ENCODE measurements at places on chromosomes 7 and 10. TPM values are rescaled to one million over a fixed set of nuclear protein-coding genes. Genes with fewer than 3 reads are reported as not detected.

DNA sequence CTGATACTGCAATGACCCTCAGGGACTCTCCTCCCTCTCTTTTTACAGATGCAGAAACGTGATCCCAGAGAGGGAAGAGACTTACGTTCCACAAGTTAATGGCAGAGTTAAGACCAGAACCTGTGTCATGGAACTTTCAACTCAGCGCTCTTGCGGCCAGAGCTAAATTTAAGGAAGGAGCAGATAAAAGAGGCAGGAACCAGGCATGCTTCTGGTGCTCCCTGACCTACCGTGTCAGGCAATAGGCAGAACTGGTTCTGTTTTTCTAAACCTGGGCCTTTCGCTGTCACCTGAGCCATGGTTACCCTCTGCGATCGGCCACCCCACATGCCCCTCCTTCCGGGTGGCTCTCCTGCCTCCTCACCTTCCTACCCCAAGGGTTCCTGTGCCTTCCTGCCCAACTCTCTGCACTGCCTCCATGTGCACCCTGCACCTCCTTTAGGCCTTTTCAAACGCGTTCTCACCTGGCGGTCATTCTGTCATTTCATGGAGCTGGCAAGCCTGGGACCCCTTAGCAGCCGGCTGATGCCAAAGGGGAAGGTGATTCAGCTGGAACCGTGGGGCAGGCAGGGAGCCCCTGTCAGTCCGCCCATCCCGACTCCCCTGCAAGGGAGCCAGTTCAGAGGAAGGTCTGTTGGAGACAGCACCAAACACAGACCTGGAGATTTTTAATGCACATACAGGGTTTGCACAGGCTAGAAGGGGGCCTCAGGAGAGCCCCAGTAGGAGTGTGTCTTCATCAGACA, 7.7 kb upstream of the GBX1 start:
- no peak for DNase-seq
- H3K4me3 ChIP-seq = no peak overlapping the region
- no peak overlapping the region for H3K27ac ChIP-seq
- H3K27me3 ChIP-seq = peaks cover 3% of the 10 kb centered on the region
- no peaks in the 10 kb centered on the region for H3K4me1 ChIP-seq

- no peak overlapping the region for H3K27ac ChIP-seq
- no peaks in the 10 kb centered on the region for H3K36me3 ChIP-seq
- H3K4me3 ChIP-seq = no peak overlapping the region
- H3K4me1 ChIP-seq = no peaks in the 10 kb centered on the region
- no peak for DNase-seq
Observed at GRCh38 chr7:101973130-101973529, 155.7 kb downstream of the CUX1 start.

DNA sequence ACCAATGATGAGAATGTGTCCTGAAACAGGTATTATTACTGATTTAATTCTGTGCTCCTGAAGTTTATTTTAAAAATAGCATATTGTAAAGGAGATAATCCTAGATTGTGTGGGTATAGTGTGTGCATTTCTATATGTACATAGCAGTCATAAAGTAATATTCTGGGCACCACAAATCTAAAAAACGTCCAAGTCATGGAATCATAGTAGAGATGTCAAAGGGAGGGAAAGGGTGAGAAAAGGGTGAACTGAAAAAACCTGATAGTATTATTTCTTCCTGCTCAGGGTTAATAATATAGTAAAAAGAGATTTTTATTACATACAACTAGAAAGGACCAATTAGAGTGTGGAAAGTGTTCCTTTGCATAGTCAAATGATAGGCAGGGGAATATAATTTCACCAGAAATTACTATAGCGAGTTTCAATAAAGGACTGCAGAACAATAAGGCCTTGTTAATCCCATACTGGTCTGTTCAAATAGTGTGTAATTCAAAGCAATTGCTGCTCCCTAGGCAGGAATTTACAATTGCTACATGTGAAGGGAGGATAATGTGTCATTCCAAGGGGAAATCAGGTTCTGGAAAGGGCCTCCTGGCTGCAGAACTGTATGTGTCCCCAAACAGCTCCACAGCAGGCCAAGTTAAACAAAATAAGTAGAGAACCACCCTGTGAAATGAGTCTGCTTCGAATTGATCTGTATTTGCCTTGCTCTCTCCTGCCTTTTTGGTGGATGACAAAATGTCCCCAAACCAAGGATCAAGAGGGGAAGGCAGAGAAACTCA, 42.5 kb upstream of the KMT2E start:
- H3K4me3 ChIP-seq = no peak overlapping the region
- H3K36me3 ChIP-seq = no peaks in the 10 kb centered on the region
- H3K27ac ChIP-seq = peak overlapping the region; percentile 37
- peaks cover 14% of the 10 kb centered on the region for H3K4me1 ChIP-seq
- DNase-seq = peak; percentile 43

- H3K4me3 ChIP-seq = no peak overlapping the region
- no peaks in the 10 kb centered on the region for H3K27me3 ChIP-seq
- H3K27ac ChIP-seq = no peak overlapping the region
- no peaks in the 10 kb centered on the region for H3K36me3 ChIP-seq
- no peaks in the 10 kb centered on the region for H3K4me1 ChIP-seq
- DNase-seq = no peak
Observed at GRCh38 chr7:47239931-47240421, 341.9 kb downstream of the TNS3 start.

GRCh38 chr10:3889961-3890522, 105.0 kb upstream of the KLF6 start:
- H3K36me3 ChIP-seq = no peaks in the 10 kb centered on the region
- H3K27me3 ChIP-seq = no peaks in the 10 kb centered on the region
- H3K4me3 ChIP-seq = no peak overlapping the region
- no peak for DNase-seq

DNA sequence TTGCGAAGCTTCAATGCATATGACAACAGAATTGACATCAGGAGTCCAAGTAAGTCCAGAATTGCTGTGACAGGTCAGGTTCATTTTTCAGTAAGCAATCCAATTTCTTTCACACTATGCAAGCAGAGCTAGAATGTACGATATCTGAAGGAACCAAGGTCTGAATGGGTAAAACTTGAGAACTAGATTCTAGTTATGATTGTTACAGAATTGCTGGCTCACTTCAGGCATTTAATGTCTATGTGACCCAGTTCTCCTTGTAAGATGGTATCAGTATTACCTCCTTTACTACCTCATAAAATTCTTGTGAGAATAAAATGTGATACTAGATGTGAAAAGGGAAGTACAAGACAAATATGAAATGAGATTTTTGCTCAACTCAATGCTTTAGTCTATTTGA, 159.6 kb downstream of the GPR158 start:
- H3K27me3 ChIP-seq = no peaks in the 10 kb centered on the region
- no peaks in the 10 kb centered on the region for H3K4me1 ChIP-seq
- H3K36me3 ChIP-seq = no peaks in the 10 kb centered on the region
- no peak for DNase-seq
- H3K4me3 ChIP-seq = no peak overlapping the region

GRCh38 chr7:150734254-150734653, 3.0 kb upstream of the GIMAP5 start:
- H3K27ac ChIP-seq = no peak overlapping the region
- H3K4me3 ChIP-seq = no peak overlapping the region
- no peaks in the 10 kb centered on the region for H3K4me1 ChIP-seq
- no peaks in the 10 kb centered on the region for H3K36me3 ChIP-seq

The ELN gene
- total RNA-seq = 44.8 TPM

The MKX gene
- 1.3 TPM for total RNA-seq

The EIF4EBP2 gene
- 66.6 TPM for total RNA-seq
